Natural killer cell treated with Interleukin-12 subunit alpha and Interleukin-12 subunit beta and Interleukin-15 and Interleukin-18, amount 100 ng/mL, for 72 hours (primary cell): ENCODE measurements at places on chromosomes 3 and 15. TPM values are rescaled to one million over a fixed set of nuclear protein-coding genes. Genes with fewer than 3 reads are reported as not detected.

- DNase-seq = no peak
Measured at GRCh38 chr15:71054286-71054952, 60.9 kb upstream of the THSD4 start.

DNA sequence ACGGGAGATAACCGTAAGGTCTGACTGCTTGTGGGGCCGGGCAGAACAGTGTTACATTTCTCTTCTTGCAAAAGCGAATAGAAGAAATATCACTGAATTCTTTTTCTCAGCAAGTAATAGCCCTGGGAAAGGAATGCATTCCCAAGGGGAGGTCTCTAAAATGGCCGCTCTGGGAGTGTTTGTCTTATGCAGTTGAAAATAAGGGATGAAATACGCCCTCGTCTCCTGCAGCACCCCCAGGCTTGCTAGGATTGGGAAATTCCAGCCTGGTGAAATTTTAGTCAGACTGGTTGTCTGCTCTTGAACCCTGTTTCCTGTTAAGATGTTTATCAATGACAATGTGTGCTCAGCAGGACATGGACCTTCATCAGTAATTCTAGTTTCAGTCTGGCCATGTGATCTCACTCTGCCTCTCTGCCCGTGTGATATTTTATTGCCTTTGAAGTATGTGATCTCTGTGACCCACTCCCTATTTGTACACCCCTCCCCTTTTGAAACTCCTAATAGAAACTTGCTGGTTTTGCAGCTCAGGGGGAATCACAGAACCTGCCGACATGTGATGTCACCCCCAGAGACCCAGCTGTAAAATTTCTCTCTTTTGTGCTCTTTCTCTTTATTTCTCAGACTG is 715.6 kb downstream of the ROBO1 start:
- no peak for DNase-seq

DNA sequence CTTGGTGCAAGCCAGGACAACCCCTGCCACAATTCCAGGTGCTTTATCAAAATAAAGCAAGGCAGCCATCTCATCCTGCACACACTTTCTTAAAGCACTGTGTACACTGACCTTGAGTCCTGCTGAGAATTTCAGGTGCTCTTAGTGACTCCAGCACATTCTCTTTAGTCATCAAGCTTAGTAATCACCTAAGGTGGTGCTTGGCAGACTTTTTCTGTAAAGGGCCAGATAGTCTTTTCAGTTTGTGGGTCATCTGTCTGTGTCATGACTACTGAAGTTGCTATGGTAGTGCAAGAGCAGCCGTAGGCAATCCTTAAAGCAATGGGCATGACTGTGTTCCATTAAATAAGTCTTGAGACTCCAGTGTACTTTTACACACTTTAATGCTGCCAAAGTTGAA is 36.4 kb downstream of the RIOX2 start:
- DNase-seq = no peak

PLD1 gene
- 7.7 TPM for total RNA-seq

NGLY1 gene
- total RNA-seq = 71.3 TPM

DNA sequence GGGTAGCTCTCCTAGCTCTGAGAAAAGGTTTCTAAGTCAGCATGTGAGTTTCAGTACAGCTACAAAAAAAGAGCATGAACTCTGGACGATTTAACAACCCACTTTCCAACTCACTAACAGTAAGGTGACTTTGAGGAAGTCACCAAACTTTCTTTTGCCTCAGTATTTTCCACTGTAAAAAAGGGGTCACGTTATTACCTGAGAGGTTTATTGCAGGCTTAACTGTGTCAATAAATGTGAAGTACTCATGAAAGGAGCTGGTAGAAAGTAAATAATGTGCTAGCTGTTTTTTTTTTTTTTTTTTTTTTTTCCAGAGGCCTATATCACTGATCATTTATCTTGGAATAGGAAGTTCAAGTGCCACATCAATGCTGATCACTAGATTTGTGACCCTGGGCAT is 89.3 kb downstream of the PLSCR2 start:
- DNase-seq = no peak

DNA sequence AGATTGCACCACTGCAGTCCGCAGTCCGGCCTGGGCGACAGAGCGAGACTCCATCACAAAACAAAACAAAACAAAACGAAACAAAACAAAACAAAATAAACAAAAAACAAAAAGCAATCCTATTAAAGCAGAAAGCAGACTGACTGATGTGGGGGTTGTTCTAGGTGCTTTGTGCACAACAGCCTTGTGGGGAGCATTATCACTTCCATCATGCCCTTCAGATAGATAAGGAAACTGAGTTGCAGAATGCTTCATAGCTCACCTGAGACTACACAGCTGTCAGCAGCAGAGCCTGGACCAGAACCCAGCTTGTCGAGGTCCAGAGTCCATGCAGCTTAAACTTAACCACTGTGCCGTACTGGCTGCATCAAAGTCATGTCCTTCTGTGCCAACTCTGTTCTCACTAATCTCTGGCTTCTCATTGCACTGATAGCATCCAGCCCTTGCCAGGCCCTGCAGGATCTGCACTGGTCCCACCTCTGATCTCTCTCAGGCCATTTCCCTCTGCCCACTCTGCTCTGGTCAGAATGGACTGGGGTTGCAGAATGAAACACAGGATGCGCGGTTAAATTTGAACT is 47.6 kb upstream of the MRPS22 start:
- no peak for DNase-seq

SCAANT1 gene
- total RNA-seq = 2.6 TPM

DNA sequence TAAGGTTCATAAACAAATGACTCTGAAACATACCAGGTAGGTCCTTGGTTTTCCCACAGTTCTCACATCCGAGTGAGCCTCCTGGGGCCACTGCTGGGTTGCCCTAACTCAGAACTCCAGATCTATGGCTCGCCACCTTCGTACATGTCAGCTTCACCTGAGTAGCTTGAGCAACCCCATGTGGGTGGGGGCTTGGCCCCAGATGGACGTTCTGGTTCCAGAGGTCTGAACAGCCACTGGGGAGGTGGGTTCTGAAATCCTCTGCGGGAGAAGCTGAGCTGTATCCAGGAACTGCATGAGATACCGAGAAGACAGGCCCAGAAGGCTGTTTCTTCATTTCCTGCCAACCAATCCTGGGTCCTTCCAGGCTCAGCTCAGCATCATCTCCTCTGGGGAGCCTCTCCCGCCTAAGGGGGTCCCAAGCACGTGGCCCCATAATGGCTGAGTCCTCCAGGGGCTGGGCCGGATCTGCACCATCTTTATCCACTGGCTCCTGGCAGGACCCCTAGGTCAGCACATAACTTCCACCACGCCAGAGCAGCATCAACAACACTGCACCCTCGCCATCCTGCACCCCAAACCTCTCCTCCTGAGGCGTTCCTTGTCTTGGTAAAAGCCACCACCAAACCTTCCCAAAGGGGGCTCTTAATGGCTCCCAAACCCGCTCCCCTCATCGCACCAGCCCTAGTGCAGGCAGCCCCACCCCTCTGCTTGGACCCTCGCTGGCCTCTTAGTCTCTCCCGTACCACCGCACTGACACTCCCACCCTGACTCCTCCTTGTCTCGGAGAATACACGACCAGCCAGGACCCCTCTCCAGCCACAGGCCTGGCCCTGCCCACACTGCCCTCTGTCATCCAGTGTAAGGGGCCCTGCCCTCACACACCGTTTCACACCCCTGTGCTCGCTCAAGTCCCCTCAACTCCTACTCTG is 39.8 kb downstream of the PCSK6 start:
- DNase-seq = no peak

WDR5B gene
- 4.4 TPM for total RNA-seq

EXD1 gene
- total RNA-seq = not detected

DNA sequence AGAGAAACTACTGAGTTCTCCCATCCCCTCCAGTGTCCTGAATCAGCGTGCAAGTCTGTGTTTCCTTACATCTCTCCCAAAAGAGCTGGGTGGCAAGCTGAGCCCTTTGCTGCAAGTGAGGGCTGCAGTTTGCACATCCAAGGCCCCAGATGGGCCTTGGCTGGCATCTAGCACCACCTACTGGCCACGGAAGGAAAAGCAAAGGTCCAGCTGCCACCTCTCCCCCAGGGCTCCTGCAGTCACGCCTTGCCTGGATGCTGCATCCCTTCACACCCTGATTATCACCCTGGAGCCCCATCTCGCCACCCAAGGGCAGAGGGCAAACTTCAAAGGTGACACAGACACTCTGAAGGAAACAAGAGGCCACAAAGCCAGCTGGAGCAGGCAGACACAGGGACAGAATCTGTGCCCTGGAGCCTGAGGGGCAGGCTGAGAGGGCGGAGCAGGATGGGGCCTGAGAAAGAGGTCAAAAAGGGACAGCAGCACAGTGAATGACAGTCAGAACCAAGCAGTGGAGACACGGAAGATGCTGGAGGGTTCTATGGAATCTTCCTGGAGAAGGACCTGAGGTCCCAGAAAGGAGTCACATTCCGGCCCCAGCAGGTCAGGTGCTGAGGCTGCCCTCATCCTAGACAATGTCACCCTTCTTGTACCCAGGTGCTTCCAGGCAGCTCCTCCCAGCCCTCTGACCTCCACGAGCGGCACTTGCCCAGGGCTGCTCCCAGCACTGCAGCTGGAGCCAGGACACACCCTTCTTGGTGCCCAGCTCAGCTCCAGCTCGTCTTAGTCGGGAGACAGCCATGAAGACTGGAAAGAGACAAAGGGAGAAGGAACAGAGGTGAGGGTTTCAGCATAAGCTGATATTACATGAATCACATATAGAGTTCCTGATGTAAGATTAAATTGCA is 18.3 kb upstream of the NTRK3 start:
- DNase-seq = no peak

- no peak for DNase-seq
Measured at GRCh38 chr3:33659856-33660434, 58.1 kb downstream of the CLASP2 start.

ATP8B4 gene
- total RNA-seq = 273 TPM

ALCAM gene
- 9.0 TPM for total RNA-seq

- no peak for DNase-seq
Measured at GRCh38 chr3:141333836-141334626, 34.3 kb upstream of the ZBTB38 start.

DNA sequence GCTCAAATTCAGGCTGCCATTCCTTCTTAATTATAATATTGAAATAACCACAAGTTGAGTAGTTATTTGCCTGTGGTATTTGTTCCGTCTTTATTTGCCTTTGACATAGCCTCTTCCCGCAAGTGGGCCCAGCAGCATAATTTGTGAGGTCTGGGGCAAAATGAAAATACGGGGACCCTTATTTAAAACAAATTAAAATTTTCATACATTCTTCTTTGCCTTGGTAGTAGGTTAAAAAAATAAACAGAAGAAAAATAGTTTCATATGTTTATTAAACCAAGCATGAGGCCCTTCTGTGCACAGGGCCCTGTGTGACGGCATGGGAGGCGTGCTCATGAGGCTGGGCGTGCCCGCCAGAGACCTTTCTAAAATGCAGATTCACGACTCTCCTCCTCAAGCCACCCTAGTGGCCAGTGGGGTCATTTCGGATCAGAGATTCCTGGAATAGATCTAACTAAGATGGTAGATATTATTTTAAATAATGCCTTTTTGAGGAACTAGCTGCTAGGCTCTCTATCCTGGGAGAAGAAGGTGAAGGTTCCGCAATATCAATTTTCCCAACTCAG is 35.4 kb downstream of the MASP1 start:
- DNase-seq = no peak

- DNase-seq = no peak
Measured at GRCh38 chr3:37852097-37852496, 9.6 kb upstream of the CTDSPL start.

GRCh38 chr3:138916824-138917223 is 30.1 kb downstream of the FOXL2 start:
- DNase-seq = no peak

RPP14 gene
- 34.0 TPM for total RNA-seq

SPSB4 gene
- total RNA-seq = not detected

DNA sequence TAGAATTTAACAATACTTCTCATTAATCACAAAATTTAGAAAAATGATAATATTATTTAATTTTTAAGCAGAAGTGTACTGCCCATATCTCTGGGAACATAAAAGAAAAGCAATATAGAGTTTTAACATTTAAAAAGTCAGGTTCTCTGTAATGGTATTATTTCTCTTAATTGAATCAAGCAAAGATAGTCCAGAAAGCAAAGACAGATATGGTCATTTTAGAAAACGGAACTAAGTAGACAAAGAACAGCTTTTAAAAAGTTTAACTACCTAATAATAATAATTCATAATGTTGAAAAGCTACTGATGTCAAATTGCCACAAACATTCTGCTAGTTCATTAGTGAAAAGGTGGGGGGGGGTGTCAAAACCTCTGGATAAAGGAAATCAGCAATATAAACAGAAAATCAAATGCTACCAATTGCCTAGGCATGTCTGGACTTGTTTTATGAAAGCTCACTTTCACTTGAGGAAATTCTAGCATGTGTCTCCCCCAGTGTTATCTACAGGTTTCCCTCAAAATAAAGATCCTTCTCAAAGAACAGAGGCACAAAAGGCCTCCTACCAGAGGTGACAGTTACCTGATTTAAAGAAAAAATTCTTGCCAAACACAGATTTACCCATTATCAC is 1.7 kb downstream of the ZMAT3 start:
- DNase-seq = no peak

GRCh38 chr3:94303897-94304296 is 241.0 kb downstream of the NSUN3 start:
- DNase-seq = no peak

DNA sequence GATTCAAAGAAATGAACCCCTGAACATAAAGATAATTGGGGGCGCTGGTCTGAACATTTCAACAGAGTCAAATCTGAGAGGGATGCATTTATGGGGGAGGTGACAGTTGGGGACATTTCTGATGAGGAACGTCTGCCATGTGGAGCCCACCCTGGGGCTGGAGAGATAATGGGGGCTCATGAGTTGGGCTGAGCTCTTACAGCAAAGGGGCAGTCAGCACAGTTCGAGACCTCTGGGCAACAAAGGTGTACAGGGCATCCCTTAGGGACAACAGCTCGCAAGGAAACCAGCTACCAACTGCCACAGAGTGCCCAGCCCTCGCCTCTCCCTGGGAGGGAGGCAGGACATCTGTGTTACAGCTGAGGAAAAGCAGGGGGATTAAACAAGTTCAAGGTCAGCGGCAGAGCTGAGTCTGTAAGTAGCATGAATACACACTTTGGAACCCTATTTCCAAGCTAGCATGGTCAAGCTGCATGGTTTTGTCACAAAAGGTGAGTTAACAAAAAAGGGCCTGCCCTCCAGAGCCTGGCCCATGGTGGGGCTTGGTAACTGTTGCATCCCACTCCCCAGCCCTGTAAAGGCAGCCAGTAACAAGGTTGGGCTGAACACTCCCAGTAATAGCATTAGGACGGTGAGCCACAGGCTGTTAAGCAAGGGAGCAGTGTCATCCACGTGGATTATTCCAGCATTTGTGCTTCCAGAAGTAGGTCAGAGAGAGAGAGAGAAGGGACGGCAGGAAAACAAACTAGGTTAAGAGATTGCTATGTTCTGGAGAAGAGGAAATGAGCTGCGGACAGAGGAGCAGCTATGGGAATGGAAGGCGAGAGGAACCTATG is 4.3 kb downstream of the GNB5 start:
- no peak for DNase-seq

DYNLT2B gene
- total RNA-seq = 12.7 TPM

FEZF2 gene
- not detected for total RNA-seq
